ENCODE measurements at places on chromosomes 2 and 18. TPM values are rescaled to one million over a fixed set of nuclear protein-coding genes. Genes with fewer than 3 reads are reported as not detected.

- DNase-seq = no peak
Measured at GRCh38 chr2:162416446-162416845, 72.5 kb downstream of the GCA start.

GRCh38 chr2:113134717-113135116 lies 7.3 kb downstream of the IL1RN start:
- DNase-seq = no peak

- DNase-seq = no peak
Measured at GRCh38 chr2:43001787-43002468, 209.5 kb upstream of the HAAO start.

GRCh38 chr2:85353876-85354285 lies 447 bp downstream of the RETSAT start:
- DNase-seq = peak; percentile 79

GRCh38 chr2:34280606-34281005 lies 681.5 kb upstream of the FAM98A start:
- no peak for DNase-seq

GRCh38 chr2:168191955-168192785 lies 55.2 kb downstream of the STK39 start:
- no peak for DNase-seq

DNA sequence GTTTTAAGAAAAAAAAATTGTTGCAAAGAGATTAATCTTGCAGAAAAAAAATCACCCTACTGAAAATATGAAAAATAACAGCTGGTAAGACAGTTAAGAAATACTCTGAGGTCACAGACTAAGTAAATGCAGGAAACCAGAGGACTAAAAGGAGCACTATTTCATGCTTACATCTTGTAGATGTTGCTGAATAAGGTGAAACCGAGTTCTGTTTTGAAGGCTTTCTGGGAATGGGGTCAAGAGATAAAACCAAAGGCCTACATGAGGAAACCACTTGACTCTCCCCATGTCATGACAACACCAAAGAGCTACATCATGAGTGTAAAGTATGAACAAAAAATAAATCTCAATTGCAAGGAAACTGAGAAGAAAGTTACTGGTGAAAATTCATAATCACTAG lies 197.6 kb downstream of the LRP1B start:
- no peak for DNase-seq

DNA sequence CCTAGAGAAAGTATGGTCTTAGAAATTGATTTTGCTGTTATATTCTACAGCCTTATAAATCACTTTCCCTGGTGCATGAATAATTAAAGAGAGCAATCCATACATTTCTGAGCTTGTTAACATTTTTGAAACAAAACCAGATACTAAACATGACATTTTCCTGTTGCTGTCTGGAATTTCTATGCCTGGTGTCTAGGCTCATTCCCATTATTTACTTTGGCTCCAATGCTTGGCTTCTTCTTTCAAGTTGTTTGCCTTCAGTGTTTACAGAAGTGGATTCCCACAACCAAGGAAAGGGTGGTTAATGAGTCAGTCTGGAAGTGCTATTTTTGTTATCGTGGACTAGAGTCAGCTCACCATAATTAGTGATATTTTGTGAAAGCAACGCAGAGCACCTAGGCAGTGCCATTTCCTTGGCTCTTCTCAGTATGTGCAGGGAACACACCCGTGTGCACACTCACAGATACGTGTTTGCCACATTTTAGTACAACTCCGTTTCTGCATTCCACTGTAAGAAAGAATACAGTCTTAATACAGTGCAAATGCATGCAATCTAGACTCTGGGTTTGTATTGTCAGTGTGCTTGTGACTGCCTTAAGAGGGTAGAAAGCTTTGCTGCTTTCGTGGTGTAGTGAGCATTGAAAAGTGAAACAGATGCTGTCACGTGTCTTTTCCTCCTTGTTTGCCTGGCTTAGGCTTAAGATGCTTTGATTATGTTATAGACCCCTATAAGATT lies 185.0 kb upstream of the RASGRP3 start:
- DNase-seq = no peak

- no peak for DNase-seq
Measured at GRCh38 chr2:39947294-39948015, 168.4 kb upstream of the THUMPD2 start.

GRCh38 chr2:101479810-101480209 lies 4.9 kb upstream of the RFX8 start:
- no peak for DNase-seq

GRCh38 chr2:175606010-175606841 lies 395.8 kb downstream of the LNPK start:
- DNase-seq = no peak

DNA sequence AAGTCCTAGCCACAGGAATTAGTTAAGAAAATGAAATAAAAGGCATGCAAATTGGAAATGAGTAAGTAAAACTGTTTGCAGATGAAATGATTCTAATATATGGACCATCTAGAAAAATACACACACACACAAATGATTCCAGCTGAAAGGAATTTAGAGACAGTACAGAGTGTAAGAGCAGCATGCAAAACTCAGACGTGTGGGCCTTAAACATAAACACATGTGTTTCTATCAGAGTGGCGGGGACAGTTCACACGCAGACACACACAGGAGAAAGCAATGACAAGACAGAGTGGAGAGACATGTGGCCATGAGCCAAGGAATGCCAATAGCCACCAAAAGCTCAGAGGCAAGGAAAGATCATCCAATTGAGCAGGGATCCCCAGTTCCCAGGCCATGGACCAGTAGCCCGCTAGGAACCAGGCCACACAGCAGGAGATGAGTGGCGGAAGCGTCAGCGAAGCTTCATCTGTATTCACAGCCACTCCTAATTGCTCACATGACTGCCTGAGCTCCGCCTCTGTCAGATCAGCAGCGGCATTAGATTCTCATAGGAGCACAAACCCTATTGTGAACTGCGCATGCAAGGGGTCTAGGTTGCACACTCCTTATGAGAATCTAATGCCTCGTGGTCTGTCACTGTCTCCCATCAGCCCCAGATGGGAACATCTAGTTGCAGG lies 155.4 kb downstream of the ARL4C start:
- no peak for DNase-seq

CYTIP gene
- 4.3 TPM for total RNA-seq

NPPC gene
- 1.9 TPM for total RNA-seq

PLA2R1 gene
- 3.9 TPM for total RNA-seq

FAM136A gene
- 24.6 TPM for total RNA-seq

STAT4 gene
- total RNA-seq = not detected

ASTL gene
- not detected for total RNA-seq

All from sigmoid colon (tissue), 7 donors.